ENCODE measurements at places on chromosomes 12 and 14. TPM values are rescaled to one million over a fixed set of nuclear protein-coding genes. Genes with fewer than 3 reads are reported as not detected.

The PPP1R1A gene
- total RNA-seq = 1.1 TPM

The SSPN gene
- total RNA-seq = 38.5 TPM

The PTCSC3 gene
- not detected for total RNA-seq

DNA sequence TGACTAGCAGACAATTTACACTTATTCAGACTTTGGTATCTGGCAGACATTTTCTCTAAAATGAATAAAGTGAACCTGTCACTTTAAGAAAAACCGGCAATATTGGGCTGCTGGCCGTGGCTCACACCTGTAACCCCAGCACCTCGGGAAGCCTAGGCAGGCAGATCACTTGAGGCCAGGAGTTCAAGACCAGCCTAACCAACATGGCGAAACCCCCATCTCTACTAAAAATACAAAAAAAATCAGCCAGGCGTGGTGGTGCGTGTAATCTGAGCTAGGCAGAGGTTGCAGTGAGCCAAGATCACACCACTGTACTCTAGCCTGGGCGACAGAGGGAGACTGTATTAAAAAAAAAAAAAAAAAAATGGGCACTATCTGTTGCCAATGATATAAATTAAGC lies 11.5 kb downstream of the DUSP16 start:
- no peak for DNase-seq

- DNase-seq = no peak
Observed at GRCh38 chr12:15859116-15859515, 23.1 kb upstream of the STRAP start.

DNA sequence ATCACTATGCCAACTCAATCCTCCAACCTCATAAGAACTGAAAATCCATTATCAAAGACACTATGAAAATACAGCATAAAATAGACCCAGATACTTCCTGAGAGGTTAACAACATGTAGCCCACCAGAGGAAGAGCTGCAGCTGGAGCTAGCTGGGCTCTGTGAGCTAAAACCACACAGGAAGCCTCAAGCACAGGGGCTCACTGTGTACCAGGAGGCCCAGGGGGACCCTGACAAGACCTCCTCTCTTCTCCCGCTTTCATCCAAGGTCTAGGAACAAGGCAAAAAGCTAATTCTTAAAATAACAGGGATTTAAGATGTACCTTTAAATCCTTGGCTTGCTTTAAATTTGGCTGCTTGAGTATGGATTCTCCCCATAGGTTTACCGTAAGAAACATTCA lies 53.6 kb downstream of the EIF2S3B start:
- no peak for DNase-seq

DNA sequence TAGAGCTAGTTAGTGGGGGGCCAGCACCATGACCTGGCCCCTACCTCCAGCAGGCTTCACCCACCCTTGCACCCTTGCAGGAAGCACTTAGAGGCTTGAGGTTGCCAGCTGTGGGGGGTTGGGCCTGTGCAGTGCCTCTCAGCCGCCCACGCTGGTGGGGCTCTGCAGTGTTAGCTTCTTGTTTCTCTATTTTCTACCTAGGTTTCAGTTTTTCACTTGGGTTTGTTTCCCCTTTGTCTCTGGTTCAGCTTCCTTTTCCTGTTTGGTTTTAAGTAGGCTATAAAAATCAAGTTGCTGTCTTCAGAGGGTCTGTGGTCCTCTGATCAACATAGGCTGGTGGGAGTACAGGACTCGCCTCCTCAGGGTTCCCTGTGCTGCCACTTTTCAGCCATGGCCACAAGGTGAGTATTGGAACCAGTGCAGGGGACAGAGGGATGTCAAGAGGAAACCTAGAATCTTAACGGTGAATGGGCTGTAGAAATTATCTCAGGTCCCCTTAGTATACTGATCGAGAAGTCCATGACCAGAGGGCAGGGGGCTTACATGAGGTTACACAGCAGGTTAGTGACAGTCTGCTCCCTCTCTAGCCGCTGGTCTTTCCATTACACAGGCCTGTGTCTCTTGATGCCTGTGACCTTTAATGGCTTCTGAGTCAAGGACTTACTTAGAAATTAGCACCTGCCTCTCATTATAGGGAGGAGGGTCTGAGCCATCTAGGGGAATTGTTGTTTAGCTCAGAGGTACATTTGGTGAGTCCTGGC lies at the start of gene EVL:
Gene EVL (plus strand): TSS at position 312 of the 761 bp plus-strand sequence. CDS start 79 bp downstream, at position 391.
- no peak for DNase-seq

DNA sequence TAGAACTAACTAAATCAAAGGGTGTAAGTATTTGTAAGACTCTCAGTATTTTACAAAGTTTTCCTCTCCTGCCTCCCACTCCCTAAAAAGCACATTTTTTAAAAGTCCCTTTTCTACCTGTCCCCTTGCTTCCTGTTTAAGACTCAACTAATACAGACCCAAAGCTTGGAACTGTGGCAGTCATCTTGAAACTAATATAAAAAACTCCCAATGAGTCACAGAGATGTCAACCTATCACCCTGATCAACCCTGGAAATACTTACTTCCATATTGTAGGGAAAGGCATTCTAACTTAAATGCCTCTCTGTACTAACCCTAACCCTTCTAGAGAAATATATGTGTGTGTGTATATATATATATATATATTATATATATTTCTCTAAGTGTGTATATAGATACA lies 184.8 kb downstream of the SPTSSA start:
- no peak for DNase-seq

DNA sequence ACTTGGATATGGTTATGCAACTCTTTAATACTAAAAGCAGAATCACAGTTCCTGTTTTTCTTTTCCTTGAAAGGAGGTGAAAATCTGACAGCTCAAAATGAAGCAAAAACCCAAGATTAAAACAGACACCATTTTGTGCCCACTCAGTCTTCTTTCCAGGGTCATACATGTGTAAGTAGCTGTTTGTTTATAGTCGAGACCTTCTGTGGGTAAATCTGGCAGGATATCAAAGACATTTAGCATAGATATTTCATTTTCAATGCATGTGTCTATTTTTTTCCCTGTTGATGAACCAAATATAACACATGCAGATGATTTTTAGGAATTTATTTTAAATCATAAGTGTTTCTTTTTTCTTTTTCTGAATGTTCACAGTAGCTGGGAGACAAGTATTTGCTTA lies 398.8 kb downstream of the FOXG1 start:
- no peak for DNase-seq

- DNase-seq = no peak
Observed at GRCh38 chr14:96824283-96824682, 27.1 kb downstream of the VRK1 start.
